ENCODE measurements at places on chromosomes 2 and 18. TPM values are rescaled to one million over a fixed set of nuclear protein-coding genes. Genes with fewer than 3 reads are reported as not detected.
A peak's percentile ranks its signal among the peaks of the same experiment; 100 is the strongest.

GRCh38 chr2:3512086-3512485 is 7.2 kb downstream of the ADI1 start:
- DNase-seq = no peak

DNA sequence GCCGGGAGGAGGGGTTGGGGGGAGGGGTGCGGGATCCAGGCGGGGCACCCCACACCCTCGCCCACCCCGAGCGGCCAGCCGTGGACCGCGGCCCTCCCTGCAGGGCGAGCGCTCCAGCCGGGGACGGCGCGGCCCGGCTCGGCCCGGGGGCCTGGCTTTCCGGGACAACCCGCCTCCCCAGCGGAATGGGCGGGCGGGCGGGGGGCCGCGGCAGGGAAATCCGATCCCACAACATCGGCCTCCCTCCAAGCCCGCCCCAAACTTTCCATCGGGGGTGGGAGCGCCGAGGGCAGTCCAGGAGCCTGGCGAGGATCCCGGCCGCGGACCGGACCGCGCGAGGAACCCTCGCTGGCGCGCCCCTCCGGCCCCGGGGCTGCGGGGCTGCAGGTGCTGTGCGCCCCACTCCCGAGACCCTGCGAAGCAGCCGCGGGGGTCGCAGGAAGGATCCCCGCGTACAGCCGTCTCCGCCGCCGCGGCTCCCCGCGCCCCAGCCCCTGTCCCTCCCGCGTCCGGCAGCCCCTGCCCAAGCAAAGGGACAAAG is 529 bp downstream of the SEMA4C start:
- DNase-seq = peak; percentile 74

DNA sequence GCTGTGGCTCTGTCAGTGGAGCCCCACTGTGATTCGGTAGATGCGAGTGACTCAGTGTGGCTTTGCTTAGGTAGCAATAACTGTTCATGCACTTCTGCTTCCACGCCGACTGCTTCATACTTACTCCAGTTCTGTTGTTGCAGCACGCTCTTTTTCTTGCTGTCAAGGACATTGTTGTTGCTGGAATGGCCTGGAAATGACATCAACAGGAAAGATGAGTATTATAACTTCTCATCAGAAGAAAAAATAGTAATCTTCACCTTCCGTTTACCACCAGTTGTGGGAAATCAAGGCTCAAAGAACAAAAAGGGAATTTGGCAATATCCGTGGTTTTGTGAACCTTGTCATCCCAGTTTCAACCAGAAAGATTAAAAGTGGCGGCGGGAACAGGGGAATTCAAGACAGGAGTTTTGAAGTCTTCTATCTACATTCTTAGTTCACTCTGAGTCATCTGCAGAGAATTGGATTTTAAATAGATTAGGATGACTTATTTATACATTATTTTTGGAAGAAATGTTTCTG is 8.3 kb downstream of the TM4SF20 start:
- peak; percentile 85 for DNase-seq

DNA sequence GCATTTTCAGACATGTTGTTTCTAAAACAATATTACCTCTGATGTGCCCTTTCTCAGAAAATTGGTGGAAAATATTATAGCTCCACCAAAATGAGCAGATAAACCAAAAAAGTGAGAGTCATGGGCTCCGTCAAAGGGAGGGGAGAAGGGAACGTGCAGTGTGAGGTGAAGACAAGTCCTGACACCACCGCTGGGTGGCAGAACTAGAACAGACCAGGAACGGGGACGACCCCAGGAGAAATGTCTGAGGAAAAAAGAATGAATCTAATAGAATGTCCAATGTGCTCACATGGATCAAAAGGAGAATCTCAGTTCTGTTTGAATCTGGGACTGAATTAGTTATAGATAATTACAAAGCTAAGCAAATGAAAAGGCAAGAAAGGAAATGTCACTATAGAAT is 22.6 kb upstream of the BCL2 start:
- peak; percentile 28 for DNase-seq

DNA sequence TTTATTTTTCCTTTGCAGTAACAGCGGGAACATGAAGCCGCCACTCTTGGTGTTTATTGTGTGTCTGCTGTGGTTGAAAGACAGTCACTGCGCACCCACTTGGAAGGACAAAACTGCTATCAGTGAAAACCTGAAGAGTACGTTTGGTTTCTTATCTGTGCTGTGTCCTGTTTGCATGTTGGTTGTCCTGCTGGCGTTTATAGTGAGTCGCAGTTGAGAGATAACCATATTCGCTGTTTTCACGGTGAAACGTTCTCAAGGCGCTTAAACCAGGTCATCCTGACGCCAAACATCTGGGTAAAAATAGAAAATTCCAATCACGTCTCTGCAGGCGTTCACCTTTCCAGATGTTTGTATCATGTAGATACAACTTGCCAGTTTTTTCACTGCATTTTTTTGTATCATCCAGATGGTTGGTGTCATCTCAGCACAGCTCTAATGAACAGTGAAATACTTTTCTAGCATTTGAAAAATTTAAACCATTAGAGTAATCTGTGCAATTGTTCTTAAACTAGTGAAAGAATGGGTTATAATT is 21.2 kb downstream of the CLUL1 start:
- DNase-seq = no peak

- DNase-seq = no peak
Observed at GRCh38 chr18:45708831-45709230, 15.2 kb upstream of the SLC14A1 start.

DNA sequence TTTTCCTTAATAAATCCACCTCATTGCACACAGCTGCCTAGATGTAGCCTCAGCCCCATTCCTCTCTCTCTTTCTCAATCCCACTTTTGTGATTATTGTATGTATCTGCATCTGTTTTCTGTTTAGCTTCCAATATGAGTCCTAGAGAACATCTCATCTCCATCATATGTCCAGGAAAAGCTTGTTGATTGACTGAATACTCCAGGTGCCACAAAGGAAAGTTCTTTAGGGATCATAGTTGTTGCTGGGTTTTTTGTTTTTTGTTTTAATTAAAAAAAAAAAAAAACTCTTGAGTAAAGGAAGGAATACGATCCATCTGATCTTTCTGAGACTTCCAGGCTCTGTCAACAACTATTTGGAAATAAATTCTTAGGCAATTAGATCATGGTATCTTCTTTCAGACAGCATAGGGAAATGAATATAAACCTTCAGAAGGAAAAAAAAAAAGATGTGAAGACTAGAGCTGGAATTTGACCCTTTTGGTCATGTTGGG is 42.5 kb downstream of the KIAA2012 start:
- peak; percentile 89 for DNase-seq

DNA sequence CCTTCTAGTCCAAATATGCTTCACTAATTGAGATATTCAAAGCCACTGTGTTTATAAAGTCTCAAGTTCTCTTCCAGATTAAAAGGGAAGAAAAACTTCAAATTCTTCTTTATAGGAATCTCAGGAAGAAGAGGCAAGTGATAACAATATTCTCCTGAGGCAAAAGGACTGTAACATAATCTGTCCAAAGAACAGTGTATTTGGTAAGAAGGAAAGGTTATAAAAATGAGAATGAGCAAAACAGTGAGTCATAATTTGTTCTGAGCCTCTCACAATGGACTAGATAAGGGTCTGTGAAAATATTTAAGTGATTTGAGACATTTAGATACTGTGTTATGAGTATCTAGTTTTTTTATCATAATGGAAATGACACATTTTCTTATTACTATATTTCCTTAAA is 44.3 kb downstream of the SNRPD1 start:
- peak; percentile 69 for DNase-seq

DNA sequence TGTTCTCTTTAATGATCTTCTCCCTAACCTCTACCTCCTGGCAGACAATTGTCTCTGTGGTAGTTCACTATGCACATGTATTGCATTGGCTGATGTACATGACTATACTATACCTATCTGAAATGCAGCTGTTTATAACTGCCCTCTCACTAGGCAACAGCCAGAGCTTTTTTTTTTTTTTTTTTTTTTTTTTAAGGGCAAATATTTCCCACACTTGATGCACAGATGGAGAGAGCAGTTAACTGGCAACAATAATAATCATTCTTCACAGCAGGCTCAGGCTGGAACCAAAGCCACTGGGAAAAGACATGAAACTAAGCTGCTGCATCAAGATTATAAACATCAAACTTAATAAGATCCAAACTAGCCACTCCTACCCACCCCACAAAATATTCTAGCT is 707.7 kb downstream of the LRP1B start:
- no peak for DNase-seq

GRCh38 chr18:54961016-54961423 is 1.8 kb upstream of the CCDC68 start:
- peak; percentile 88 for DNase-seq

- DNase-seq = peak; percentile 100
Observed at GRCh38 chr2:111698743-111699554, 185.0 kb downstream of the ANAPC1 start.

GRCh38 chr2:195672674-195673073 is 15.6 kb downstream of the SLC39A10 start:
- no peak for DNase-seq

DNA sequence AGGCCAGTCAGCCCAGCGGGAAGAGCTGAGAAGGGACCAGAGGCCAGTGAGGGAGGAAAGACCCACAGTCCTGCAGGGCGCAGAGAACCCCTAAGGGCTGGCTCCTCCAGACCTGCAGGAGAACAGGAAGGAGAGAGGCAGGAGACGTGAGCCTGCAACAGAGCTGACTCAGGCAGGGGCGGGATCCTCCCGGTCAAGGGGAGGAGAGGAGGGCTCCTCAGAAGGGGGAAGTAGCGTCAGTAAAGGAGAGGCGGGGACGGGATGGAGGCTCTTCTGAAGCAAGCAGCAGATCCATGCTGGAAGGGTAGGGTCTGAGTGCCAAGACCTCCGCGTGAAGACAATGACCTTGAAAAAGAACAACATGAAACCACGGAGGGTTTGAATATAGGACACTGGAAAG is 50.8 kb downstream of the TRABD2A start:
- no peak for DNase-seq

GRCh38 chr2:67658820-67659219 is 261.7 kb downstream of the ETAA1 start:
- no peak for DNase-seq

DNA sequence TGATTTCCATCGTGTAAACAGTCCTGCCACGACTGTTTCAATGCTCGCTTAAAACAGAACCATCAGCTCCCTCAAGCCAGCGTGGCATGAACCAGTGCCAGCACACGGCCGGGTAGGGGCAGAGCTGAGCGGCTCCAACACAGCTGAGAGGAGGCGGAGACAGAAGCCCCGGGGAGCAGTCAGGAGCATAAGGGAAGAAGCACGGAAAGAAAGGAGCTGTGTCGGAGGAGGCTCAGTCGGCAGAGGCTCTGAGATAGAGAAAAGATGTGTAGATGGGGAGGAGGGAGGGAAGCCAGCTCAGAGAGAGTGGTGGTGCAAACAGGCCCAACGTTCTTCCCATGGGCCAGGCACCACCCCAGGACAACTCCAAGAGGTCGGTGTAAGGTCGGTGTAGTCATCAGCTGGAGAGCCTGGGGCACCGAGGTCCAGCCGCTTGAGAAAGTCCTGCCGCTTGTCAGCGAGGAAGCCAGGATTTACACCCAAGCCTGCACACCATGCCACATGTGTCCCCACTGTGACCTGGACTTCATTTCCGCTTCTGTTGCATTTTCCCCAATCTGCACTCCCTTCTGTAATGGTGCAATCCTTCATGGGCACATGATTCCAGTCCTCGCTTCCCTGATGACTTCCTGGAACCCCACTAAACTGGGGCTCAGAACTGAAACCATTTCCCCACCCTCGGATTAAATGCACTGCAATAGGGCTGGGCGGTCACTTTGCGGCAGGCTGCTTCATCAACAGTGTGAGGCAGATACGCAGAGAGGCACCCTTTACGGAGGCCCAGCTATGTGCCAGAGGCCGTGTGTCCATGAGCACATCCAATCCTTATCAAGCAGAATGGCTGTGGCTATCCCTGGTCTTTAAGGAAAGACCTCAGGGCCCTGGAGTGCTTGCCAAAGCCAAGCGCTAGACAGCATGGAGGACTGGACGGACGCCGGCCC is 43.5 kb downstream of the CYP27C1 start:
- peak; percentile 32 for DNase-seq

DNA sequence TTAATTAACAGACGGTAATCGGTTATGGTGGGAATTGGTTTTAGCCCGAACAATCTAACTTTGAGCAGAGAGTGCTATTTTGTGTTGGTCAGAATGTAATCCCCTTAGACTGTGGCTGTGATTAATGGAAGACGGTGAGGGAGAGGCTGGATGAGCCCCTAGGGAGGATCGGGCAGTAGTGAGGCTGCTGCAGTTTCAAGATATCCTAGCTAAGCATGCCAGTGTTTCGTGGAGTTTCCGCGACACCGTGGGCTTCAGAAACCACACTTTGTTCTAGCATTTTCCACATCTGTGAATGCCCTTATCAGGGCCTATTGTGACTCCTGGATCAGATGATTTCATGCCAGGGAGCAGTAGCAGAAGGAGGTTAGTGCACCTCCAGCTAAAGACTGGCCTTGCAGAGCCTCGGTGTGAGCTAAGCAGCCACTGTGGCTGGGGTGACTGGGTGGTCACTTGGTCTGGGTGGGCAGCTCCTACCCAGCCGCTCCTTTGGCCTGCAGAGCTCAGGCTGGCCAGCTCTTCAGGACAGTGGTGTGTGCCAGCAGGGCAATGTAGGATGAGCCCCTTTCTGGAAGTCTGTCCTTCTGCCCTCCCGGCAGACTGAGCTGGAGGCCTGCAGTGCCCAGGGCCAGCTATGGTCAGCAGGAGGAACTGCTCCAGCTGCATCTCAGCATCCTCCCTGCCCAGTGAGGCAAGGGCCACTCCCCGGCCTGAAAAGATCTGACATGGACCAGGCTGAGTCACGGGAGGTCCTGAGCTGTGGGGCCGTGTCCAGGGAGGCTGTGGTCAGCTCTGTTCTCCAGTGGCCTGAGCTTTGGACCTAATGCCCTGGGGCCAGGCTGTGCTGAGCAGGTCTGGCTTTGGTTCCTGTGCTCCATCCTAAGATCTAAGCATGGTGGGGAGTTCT is 142.6 kb upstream of the GPC1 start:
- no peak for DNase-seq

DNA sequence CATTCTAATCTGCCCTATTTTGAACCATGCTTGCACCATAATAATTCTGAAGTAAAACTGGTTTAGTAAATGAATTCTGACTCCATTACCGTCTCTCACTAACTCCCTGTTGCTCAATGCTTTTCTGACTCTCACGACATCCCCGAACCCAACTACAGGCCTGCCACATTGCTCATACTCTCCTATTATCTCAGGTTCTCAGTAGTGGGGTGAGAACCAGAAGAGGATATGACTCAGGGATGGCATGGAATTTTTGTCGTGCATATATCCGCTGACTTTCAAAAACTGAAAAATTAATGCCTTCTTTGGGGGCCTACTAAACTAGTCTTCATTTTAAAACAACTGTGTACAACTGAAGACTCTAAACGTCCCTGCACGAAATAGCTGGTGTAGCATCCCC is 34.3 kb downstream of the NETO1 start:
- DNase-seq = no peak

ADCY3 gene
- total RNA-seq = 17.4 TPM

CCDC68 gene
- 0.54 TPM for total RNA-seq

METTL8 gene
- 10.6 TPM for total RNA-seq

CNDP1 gene
- total RNA-seq = not detected

COBLL1 gene
- total RNA-seq = 1.1 TPM

CHRNA1 gene
- 0.90 TPM for total RNA-seq

DUSP2 gene
- total RNA-seq = 1.8 TPM

ZEB2 gene
- 50.9 TPM for total RNA-seq
